ENCODE measurements at places on chromosomes 1 and 21. TPM values are rescaled to one million over a fixed set of nuclear protein-coding genes. Genes with fewer than 3 reads are reported as not detected.

GBP4 gene
- 2.4 TPM for total RNA-seq

CBR1 gene
- total RNA-seq: 93.1 TPM

ADAM30 gene
- total RNA-seq: not detected

LRIF1 gene
- total RNA-seq: 11.7 TPM

Measured in endothelial cell of coronary artery (primary cell).